ENCODE measurements at places on chromosomes 3 and 15.

DNA sequence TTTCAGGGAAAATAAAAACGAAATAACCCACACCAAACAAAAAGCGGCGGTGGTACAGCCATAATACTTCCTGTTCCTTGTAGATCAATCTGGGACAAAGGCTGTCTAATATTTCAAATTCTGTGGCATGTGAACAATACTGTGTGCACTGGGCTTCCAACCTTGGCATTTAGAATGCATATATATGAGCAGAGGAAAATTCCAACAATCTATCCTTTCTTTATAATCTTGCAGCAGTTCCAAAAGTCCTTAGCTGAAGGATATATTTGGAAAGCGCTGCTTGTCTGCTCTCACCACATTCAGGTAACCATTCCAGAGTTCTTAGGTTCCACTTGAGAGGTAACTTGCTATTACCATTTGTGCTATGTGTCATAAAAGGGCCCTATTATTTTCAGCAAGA lies 231.8 kb downstream of the RBMS3 start:
- DNase-seq = no peak

DNA sequence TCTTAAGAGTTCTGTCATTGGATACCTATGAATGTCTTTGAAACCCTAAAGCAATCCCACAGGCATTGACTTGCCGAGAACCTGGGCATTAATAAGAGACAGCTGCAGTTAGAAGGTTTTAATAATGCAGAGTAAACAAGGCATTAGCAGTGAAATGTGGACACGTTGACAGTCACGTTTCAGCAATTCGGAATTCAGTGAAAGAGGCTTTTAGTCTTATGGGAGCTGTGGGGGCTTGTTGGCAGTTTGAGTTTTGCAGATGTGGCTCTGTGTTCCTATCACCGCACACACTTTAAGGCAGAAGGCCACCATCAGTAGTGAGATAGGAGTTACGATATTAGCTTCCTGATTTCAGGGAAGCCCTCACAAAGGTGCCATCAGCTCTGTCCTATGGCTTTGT lies 145.2 kb upstream of the NUDT16 start:
- no peak for DNase-seq

DNA sequence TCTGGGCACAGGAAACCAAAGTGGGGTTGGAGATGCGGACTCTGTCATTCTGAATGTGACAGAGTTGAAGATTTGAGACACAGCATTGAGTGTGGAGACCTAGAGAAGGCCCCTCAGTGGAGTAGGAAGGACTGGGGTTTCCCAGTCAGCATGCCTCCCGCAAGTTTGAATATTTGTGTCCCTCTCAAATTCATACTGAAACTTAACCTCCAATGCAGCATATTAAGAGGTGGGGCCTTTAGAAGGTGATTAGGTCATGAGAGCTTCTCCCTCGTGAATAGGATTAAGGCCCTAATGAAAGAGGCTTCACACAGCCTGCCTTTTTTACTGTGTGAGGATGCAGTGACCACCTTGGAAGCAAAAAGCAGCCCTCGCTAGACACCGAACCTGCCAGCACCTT lies 8.0 kb downstream of the HDDC3 start:
- DNase-seq = no peak

GRCh38 chr3:126180477-126181397 lies at the start of gene ALDH1L1:
TSS of gene ALDH1L1 (minus strand) at chr3:126180586. CDS start at chr3:126160979, 19,607 bp downstream.
- DNase-seq = no peak

- no peak for DNase-seq
These were observed 215.2 kb downstream of the PCCB start for GRCh38 chr3:136465296-136465695.

- DNase-seq = no peak
These were observed 148.4 kb downstream of the TIGIT start for GRCh38 chr3:114442246-114442645.

DNA sequence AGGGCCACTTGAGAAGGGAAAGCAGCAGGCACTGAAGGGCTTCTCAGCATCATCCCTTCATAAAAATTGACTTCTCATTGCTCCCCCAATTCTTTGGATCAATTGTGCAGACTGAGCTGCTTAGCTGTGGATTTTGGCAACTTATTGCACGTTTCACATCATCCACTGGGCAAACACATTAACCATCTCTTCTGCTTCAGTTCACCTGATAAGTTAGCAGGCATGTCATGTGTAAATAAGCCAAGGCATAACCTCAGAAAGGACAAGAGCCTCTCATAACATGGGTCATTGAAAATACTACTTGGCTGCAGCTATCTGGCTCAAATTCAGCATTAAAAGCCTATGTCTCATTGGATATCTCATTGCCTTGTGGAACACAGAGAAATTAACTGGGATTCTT lies 366.5 kb downstream of the LRRC3B start:
- no peak for DNase-seq

GRCh38 chr3:151093905-151094304 lies 8.4 kb downstream of the MED12L start:
- no peak for DNase-seq

DNA sequence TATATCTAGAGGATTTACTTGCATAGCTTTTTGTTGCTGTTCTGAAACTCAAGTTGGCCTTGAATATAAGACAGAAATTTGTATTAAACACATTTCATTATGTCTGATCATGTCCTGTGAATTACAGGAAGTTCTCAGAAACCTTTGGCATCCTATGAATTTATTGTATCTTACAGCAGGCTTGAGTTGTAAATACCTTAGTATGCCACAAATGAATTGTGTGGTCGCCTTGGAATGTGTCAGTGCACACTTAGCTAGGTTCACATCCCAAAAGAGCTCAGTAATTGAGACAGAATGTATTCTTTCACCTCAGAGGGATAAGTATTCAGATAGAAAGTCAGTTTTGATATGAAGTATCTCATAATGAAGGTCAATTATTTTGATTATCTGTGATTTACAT lies 83.4 kb downstream of the NEK11 start:
- DNase-seq = no peak

GRCh38 chr3:128610451-128611070 lies 40.1 kb downstream of the RPN1 start:
- no peak for DNase-seq

DNA sequence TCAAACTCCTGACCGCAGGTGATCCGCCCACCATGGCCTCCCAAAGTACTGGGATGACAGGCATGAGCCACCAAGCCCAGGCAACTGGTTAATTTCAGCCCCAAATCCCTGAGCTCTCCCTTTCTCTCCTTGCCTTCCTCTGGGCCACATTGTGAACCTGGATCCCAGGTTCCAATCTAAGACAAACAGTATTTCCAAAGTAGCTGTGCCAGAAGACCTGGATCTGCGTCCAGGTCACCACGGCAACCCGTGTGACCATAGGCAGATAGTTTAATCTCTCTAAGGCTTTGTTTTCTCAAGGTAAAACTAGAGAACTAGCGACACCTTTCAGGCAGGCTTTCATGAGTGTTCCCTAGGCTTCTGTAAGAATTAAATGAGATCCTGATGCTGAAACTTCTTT lies 5.9 kb upstream of the RBPMS2 start:
- DNase-seq = no peak

- no peak for DNase-seq
These were observed 29.7 kb downstream of the BUB1B start for GRCh38 chr15:40190591-40190990.

GRCh38 chr3:11521167-11521566 lies 122.5 kb downstream of the VGLL4 start:
- no peak for DNase-seq

GRCh38 chr3:38453075-38453912 lies at the start of gene ACVR2B:
TSS of gene ACVR2B (plus strand) at chr3:38453890. CDS start at chr3:38454323, 433 bp downstream.
- no peak for DNase-seq

- DNase-seq = no peak
These were observed at the start of gene CAV3 for GRCh38 chr3:8733332-8734094. TSS of gene CAV3 (plus strand) at chr3:8733802. CDS start at chr3:8733877, 75 bp downstream.

DNA sequence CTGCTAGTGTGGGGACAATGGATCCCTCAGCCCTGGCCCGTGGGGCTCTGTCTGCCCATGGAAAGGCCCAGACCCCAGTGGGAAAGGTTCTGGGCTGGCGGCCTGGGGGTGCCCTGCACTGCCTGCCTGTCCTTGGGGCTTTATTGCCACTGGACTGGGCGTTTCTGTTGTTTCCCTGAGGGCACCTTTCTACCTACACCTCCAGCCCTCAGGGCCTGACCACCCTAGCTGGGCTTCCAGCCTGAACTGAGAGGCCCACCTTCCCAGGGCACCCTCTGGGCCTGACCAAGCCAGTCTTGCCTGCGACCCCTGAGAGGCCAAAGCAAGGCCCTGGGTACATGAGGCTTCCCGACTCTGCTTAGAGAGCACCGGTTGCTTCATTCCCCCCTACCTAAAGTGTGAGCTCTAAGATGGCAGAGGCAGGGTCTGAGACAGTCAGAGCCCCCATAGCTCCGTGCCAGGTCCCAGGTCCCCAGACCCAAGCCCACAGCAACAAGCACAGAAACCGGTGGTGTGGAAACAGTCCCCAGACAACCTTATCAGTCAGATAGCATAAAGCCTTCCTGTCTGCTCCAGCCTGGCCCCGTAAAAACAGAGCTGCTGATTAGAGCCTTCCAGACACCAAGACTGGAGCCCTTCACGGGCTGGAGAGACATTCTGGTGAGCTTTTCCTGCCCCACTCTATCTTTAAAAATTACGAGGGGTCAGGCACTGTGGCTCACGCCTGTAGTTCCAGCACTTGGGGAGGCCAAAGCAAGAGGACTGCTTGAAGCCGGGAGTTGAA lies 102.8 kb downstream of the CHSY1 start:
- no peak for DNase-seq

- no peak for DNase-seq
These were observed 41.9 kb downstream of the SMAD6 start for GRCh38 chr15:66743703-66744536.

GRCh38 chr3:10746001-10746400 lies 70.0 kb upstream of the SLC6A11 start:
- DNase-seq = no peak

DNA sequence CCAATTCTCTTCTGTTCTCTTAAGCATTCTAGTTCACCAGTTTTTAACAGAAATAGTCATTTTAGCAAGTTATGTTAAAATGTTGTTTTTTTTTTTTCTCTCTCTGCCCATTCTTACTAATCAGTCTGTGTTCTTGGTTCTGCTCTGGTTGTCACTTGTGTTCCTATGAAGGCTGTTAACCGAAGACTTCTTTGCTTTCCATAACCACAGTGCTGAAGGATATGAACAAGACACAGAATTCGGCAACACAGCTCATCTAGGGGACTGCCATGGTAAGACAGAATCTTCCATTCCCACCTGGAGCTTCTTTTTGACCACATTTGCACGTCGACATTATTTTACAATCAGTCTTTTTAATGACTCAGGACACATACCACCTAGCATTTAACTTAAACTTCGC lies 49.1 kb downstream of the SEMA6D start:
- no peak for DNase-seq

GRCh38 chr3:129822241-129822640 lies 71.3 kb downstream of the TMCC1 start:
- DNase-seq = no peak

DNA sequence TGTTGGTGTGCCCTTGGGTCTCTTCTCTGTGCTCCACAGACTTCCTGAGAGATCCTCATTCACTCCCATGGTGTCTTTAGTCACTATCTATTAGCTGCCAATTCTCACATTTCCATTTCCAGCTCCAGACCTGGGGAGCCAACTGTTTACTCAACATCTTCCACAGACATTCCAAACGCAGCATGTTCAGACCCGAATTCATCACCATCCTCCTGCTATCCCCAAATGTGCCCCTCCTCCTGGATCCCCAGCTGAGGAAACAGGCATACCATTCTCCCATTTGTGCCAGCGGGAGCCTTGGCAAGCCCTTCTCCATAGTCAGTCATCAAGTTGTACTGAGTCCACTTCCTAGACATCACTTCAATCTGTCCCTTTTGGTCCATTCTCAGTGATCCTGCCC lies 67.1 kb downstream of the TAMM41 start:
- no peak for DNase-seq

- DNase-seq = no peak
These were observed 91.3 kb downstream of the UACA start for GRCh38 chr15:70672081-70672480.

GRCh38 chr3:169144731-169145130 lies 518.8 kb downstream of the MECOM start:
- DNase-seq = no peak

DNA sequence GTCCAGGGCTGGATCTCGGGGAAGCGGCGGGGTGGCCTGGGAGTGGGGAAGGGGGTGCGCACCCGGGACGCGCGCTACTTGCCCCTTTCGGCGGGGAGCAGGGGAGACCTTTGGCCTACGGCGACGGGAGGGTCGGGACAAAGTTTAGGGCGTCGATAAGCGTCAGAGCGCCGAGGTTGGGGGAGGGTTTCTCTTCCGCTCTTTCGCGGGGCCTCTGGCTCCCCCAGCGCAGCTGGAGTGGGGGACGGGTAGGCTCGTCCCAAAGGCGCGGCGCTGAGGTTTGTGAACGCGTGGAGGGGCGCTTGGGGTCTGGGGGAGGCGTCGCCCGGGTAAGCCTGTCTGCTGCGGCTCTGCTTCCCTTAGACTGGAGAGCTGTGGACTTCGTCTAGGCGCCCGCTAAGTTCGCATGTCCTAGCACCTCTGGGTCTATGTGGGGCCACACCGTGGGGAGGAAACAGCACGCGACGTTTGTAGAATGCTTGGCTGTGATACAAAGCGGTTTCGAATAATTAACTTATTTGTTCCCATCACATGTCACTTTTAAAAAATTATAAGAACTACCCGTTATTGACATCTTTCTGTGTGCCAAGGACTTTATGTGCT lies 527 bp downstream of the B2M start:
- DNase-seq = no peak

DNA sequence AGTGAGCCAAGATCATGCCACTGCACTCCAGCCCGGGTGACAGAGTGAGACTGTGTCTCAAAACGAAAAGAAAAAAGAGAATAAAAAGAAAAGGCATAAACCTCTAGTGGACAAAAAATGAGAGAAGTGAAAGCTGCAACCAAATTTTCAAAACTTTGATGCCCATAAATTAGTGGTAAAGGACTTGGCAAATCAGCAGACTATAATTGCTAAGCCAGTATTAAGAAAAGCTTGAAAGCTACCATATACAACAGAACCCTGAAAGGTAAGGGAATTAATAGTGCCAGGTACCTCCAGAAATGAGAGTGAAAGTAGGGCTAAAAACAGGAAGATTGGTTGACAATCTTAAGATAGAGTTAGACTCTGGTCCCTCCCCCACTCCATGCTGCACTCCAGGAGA lies 32.9 kb upstream of the SLC22A13 start:
- DNase-seq = no peak

DNA sequence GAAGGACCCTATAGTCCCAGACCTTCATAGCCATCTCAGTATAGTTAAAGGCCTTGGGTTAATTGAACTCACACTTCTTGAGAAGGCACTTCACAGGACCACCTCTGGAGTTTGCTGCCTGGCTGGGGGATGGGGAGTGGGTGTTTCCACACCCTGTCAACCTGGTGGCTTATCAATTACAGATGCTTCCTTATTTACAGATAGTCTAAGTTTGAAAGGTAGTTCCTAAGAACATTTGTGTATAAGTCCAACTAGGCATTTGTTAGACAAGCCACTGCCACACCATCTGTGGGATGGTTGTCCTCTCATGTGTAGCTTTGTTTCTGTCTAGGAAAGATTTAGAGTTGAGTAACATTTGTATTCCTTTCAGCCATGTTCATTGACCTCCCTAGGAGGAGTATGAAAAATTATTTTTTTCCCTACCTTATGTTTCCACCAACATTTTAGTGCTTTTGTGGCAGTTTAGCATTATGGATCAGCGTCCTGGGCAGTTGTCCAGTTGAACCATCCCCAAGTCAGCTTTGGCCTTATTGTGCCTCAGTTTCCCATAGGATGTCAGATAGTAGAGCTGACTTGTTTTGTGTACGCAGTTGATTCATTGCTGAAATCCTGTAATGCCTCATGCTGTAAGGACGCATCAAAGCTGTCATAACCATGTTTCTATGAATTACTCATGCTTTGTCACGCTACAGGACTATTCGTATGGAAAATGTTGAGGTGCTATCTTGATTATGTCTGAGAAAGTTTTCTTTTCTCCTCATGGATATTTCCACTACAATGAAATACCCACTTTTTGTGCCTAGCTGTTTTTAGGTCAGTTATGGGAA lies 21.2 kb upstream of the SIAH2 start:
- DNase-seq = no peak

Data from stimulated activated CD8-positive, alpha-beta memory T cell treated with anti-CD3 and anti-CD28 coated beads, Interleukin-4, amount 100 ng/mL, for 1 hour (primary cell).